ENCODE measurements at places on chromosomes 12 and 14.

DNA sequence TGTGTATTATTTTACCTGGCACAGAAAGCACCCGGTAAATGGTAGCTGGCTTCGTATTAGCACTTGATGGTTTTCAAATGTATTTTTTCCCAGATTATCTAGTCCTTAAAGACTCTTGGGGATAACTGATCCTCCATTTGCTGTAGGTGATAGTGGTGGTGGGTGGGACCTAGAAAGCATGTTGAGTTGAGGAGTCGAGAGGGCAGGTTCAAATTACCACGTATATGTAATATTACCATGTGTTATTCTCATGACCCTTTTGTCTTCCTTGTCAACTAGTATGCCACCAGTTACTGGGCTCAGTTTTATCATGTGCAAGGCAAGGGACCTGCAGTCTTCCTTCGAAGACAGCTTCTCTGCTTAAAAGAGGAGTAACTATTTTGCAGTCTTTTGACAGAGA is 1.8 kb downstream of the GLRX5 start:
- no peak for DNase-seq

- no peak for DNase-seq
These were observed 11.1 kb downstream of the ACTN1 start for GRCh38 chr14:68968051-68968450.

- no peak for DNase-seq
These were observed 632 bp downstream of the NYNRIN start for GRCh38 chr14:24399447-24399822.

DNA sequence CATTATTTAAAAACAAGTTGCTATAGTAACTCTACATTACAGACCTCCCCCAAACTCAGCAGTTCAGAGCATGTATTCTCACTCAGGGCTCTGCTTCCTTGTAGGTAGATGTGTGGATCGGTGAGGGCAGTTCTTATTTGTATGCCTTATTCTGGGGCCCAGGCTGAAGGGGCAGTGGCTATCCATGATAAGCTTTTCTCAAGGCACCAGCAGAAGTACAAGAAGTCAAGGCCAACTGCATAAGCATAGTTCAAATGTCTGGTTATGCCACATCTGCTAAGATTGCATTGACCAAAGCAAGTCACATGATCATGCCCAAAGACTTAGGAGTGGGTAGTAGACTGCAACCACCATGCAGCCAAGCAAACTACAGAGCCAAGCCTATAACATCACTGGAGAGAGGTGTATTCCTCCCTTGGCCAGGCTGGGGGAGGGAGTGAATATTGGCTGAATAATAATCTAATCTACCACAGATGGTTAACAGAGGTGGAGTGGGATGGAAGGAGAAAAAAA is 4.6 kb downstream of the PSEN1 start:
- no peak for DNase-seq

DNA sequence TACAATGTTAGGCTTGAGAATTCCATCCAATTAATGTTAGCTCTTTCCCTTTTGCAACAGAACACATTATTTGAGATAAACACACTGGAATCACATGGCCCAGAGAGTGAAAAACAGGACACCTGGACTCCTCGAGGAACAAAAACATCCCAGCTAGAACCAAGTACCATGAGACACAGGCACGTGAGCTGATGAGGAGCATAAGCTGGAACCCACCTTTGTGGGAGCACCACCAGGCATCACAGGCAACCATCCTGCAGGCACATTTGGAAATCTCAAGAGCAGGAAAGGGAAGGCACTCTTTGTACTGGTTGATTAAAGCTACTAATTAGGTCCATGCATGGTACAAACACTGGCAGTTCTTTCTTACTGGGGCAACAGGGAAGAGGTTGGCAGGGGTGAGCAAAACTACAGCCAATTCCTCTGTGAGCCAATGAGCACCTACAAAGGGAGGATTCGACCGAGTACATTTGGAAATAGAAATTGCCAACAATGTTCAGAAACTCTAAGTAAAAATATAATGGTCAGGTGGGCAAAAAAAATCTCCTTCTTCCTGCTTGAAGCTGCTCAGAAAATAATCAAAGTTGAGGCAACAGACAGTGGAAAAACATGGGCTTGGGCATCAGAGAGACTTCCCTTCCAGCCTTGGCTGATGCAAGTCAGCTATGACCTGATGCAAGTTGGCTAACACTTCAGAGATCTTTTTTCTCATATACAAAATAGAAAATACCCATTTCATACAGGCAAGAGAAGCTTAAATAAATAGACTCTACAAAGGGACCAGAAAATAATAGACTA is 216.7 kb downstream of the NUAK1 start:
- no peak for DNase-seq

GRCh38 chr12:12016284-12017100 is 54.2 kb upstream of the BCL2L14 start:
- DNase-seq: no peak

DNA sequence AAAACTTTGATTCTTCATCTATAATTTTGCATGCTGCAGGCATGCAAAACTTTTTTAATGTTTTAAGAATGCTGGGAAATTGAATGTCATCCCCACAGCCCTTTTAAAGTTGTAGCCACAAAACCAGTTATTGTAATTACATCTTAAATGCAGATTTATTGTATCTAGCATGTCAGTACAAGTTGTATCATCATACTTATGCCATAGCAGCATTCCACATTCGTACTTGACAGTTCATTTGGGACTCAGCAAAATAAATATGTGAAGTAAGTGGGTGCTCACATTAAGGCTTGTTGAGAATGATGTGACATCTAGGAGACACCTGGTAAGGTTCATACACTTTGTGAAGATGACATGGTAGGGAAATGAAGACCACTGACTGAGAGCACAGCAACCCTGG is 44.0 kb upstream of the GZMB start:
- DNase-seq: no peak

GRCh38 chr14:104023325-104024055 is 62.0 kb upstream of the ASPG start:
- DNase-seq: no peak

DNA sequence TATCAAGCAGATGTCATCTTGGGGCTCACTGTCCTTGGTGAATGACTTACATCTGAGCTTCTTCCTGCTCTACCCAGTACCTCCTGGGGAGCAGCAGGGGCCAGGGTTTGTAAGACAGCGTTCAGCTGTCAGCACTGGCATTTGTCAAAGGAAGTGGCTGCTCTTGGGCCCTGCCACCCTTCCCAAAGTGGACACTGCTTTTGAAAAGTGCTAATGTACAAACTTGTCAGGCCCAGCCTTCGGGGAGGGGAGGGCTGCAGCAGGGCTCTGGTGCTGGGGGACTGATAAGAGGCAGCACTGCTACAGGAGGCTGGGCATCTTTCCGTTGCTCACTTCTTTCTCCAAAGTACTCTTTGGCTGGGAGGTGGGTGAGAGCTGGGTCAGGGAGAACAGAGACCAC is 59.8 kb upstream of the RBM19 start:
- no peak for DNase-seq

DNA sequence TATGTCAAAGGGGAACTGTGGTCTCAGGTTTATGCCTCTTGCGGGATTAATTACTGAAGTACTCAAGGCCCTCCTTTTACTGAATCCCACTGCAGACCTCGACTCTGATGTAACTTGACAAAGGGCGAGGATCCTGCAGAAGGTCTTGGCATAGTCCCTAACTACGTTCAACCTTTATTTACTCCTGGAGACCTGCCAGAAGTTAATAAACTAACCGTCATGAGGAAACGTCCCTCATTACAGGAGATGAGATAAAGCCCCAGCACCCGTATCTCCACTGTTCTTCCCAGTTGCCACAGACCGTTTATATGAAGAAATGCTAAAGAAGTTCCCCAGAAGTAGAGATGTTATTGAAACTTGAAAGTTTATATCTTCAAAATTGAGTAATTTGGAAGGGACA is 190.9 kb downstream of the ETV6 start:
- no peak for DNase-seq

DNA sequence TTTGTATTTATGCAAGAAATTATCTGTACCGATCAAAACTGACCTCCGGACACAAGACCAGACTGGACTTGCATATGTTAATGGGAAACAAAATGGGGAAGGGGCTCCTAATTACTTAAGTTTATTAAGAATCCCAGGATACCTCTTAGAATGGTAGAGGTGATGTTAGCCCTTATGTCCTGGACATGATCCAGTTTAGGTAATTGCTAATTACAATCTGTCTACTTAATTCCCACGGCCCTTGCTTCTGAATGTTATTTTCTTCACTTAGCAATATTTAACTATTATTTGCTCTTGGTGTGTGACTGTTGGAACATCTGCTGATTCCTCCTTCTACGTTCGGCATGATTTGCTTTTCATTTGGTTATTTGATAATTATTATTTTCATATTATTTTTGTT is 644.0 kb downstream of the DIO2 start:
- DNase-seq: no peak

DNA sequence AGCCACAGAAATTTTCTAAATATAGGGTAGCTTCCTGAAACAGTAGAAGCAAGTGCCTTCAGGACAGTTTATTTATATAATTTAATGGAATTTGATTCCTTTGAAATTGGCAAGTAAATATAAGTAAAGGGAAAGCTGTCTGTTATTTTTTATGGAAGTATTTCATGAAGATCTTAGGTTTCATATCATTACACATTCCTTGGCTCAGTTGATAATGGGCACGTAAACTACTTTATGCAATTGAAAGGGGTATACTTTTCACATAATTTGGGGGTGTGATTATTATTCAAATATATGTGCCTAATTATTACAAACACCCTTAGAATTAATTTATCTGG is 71.1 kb upstream of the RAP1B start:
- DNase-seq: no peak

GRCh38 chr12:124869059-124869665 is 5.5 kb upstream of the SCARB1 start:
- DNase-seq: no peak

- no peak for DNase-seq
These were observed 52.3 kb downstream of the SPTSSA start for GRCh38 chr14:34409721-34410120.

- no peak for DNase-seq
These were observed 2.9 kb downstream of the GLIPR1 start for GRCh38 chr12:75483431-75483830.

DNA sequence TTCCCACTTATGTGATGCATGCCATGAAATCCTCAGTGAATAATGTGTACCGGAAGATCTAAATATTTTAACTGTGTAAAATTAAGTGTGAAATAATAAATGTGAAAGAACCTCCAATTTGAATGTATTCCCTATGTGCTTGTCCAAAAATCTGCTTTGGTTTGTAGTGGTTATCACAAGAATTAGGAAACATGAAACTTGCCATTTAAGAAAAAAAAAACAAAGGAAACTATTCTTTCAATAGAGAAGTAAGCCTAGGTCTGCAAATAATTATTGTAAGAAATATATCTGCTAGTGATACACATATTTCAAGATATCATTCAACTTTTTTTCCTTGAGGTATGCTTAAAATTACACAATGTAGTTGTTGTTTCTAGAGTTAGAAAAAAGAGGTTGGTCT is 500.4 kb downstream of the SLC6A15 start:
- DNase-seq: no peak

DNA sequence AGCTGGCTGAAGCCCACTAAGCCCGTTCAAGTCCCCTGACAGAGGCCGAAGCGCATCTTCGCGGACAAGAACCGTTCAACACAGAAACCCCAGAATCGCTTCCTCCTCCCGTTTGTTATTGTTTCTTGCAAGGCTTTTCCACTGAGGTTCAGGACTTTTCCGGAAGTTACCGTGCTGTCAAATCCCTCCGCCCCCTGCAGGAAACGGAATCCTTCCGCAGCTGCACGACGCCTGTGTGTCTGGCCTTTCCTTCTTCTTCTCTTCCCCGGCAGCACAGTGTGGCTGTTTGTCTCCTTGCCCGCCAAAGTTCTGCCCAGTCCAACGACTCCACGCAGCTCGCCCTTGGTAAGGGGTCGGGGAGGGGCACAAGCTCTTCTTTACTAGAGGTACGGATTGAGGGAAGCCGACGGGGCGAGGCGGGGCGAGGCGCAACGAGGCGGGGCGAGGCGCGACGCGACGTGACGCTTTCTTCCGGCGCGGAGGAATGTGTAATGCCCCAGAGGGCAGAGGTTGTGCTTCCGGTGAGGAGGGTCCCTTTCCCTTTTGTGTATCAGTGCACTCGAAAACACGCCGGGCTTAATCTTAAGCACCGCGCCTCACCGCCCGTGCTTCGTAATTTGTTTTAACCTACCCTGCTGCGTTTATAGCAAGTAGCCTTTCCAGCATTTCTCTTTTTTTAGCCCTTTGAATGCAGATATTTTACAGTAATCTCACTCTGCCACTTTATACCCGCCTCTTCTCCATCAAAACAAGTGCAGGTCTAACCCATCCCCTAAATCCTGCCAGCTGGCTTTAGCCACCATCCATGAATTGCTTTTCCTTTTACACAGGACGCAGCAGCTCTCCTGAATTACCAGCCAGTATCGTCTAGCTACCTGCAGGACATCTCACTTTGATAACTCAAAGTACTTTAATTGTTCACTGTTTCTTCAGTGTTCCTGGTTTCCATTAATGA is at the start of gene KDM5A:
Gene KDM5A (minus strand): TSS at position 179 of the 955 bp plus-strand sequence. CDS start 229 bp downstream, outside the sequence.
- peak; percentile 92 for DNase-seq

GRCh38 chr14:96940009-96940408 is 142.8 kb downstream of the VRK1 start:
- DNase-seq: no peak

DNA sequence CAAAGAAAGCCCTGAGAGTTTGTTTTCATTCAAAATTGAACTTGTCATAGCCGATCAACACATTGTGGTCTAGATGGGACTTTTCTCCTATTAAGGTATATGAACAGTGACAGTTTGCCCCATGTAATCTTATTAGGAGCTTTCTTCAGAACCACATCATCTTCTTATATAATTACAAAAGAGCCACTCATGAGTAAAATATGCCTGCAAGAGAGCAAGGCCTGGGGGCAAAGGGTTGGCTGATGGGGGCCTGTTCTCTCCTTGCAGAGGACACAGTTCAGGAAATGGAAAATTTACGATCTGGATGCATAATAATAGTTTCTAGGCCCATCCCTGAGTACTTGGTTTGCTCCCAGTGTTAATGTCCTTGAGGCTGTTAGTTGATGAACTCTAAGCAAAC is 87.8 kb downstream of the FLRT2 start:
- DNase-seq: no peak

DNA sequence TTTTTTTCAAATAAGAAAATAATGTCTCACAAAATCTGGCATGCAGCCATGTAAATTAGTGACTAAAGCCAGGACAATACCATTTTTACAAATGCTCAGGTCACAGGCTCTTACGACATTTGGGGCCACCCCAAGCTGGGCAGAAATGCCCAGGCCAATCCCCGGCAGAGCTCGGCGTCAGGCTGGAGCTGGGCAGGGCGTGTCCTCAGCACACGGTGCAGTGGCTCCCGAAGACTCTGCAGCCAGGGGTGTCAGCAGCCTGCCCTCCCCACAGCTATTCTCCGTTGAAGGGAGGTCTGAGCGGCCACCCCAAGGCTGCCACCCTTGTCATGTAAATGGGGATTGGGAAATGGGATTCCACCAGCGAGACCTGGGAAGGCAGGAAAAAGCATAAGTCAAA is 158.6 kb downstream of the DICER1 start:
- no peak for DNase-seq
